AG04450 (cell line): ENCODE measurements at places on chromosomes 7 and 10.

DNA sequence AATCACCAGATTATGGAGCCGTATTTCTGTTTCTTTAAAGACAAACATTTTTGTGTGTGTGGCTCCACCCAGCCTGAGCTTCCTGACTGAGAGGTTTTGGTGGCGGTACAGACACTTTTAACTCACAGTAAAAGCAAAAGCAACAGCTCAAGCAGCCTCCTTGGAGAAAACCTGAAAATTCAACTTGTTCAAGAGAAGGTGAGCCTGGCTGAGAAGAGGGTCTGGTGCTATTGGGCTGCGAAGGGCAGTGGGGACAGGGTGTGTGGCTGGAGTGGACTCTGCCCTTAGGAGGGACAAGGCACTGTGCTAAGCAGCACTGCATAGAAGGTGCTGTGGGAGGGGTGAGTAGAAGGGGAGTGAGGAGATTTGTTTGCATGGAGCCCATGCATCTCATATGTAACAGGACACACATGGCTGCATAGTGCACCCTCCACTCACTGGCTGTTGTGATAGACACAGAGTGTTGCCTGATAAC lies at the start of gene GIMAP7:
TSS of gene GIMAP7 (plus strand) at position 125 of the 475 bp plus-strand sequence. CDS start 5,103 bp downstream, outside the sequence.
- no peak for DNase-seq

GRCh38 chr10:25907261-25907660 lies 26.8 kb upstream of the MYO3A start:
- no peak for DNase-seq

DNA sequence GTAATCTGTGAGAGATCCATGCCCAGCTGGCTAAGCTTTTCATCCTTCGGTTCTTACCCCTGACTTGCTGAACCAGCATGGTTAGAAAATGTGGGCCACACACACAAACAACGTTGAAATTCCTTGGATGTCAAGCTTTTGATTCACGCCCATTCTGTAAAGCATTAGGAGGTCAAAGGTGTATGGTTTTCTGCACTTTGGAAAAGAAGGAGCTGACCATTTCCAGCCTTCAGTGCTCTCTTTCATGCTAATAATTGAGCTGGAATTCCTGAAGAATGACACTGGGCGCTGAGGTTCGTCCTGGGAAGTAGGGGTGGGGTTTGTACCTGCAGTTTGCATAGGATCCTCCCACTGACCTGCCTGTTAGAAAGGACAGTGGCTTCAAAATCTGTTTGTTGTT lies 23.1 kb downstream of the KLF6 start:
- DNase-seq, result no peak

DNA sequence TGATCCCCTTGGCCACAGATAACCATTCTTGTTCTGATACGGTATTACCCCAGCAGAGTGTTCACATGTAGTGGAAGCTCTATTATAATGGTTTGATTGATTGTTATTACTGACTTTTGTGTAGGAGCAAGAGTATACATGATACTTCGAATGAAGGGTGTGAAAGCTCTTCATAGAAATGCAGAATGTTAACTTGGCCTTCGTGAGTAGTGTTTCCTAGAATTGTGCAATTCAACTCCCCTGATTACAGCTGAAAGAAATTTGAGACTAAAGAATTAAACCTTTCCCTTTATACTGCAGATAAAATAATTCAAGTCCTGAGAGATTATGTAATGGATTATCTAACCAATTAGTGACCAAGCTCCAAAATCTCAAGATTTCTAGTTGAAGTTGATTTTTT lies 38.2 kb downstream of the MKLN1 start:
- DNase-seq, result no peak

DNA sequence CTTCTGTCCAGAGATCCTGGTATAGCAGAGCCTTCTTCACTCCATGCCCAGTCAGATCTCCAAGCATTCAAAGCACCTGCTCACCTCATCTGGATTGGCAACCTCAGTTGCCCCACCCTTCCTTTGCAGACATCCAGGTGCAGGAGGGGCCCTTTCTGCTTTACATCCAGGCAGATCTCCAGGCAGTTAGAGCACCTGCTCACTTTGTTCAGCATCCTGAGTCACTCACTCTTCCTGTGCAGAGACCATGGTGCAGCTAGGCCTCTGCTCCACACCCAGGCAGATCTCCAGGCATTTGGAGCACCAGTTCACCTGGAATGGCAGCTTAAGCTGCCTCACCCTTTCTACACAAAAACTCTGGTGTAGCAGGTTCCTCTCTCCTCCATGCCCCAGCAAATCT lies 153.1 kb downstream of the CDK14 start:
- DNase-seq, result no peak
